ENCODE measurements at places on chromosomes 11 and 22.

- no peak for DNase-seq
These were observed 4.4 kb upstream of the FBXO3 start for GRCh38 chr11:33778675-33779074.

DNA sequence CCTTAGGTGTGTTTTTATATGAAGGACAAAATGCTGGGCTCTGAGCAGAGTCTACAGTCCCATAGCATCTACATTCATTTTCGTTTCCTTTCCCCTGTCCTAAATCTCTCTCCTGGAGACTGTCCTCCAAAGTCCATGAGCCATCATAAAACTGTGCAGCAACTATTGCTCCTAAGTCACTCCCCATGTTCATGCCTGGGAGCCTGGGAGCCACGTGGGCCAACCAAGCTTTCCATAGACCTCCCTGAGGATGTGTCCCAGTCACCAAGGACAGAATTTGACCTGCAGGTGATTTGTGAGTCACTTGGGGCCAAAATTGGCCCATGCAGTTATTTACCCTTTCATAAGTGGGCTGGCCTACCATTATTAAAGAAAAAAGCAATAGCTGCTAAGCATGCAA lies 28.7 kb downstream of the EHF start:
- no peak for DNase-seq

DNA sequence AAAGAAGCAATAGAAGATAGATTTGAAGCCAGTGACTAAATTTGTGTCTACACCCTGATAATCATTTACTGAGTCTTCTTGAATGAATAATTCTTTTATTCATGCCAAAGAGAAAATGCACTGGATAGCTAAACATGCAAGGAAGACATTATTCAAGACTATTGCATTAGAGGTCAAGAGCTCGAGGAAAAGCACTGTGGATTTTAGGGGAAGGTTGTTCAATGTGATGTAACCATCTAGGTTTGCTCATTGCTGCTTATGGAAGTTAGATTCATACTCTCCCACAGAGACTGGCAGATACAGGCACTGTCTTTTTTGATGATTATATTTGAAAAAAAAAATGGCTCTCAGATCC lies 682.1 kb downstream of the KCNA4 start:
- DNase-seq, result no peak

DNA sequence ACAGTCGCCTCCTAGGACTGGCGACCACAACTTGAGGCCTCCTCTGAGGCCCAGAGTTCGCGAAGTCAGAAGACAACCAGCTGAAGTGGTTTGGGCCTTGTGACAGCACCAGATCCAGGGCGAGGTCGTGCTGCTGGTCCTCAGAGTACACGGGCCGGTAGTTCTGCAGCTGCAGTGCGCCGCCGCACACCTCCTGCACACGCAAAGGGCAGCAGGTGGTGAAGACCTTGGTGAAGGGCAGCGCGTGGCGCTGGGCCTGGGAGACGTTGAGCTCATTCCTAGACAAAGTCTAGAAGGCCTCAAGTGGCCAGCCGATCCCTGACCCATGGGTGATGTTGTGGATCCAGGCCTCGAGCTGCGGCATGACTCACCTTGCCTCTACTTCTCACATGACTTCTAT lies 18.2 kb downstream of the CD3E start:
- DNase-seq, result no peak

DNA sequence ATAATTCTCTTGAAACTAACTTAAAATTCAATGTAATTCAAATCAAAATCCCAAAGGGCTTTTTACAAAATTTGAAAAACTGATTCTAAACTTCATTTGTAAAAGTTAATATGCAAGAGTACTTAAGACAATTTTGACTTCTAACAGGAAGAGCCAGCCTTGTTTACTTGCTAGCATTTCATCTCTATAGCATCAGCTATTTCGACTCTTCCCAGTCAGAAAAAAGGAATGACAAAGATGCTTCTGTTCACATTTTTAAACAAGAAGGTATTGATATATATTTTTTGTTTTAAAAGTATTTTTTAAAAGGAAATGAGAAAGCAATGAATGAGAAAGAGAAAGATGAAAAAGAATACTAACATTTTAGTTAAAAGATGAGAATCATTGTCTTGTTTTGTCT lies 16.4 kb downstream of the SLN start:
- no peak for DNase-seq

GRCh38 chr11:19912115-19912957 lies 199.7 kb downstream of the NAV2 start:
- DNase-seq, result no peak

DNA sequence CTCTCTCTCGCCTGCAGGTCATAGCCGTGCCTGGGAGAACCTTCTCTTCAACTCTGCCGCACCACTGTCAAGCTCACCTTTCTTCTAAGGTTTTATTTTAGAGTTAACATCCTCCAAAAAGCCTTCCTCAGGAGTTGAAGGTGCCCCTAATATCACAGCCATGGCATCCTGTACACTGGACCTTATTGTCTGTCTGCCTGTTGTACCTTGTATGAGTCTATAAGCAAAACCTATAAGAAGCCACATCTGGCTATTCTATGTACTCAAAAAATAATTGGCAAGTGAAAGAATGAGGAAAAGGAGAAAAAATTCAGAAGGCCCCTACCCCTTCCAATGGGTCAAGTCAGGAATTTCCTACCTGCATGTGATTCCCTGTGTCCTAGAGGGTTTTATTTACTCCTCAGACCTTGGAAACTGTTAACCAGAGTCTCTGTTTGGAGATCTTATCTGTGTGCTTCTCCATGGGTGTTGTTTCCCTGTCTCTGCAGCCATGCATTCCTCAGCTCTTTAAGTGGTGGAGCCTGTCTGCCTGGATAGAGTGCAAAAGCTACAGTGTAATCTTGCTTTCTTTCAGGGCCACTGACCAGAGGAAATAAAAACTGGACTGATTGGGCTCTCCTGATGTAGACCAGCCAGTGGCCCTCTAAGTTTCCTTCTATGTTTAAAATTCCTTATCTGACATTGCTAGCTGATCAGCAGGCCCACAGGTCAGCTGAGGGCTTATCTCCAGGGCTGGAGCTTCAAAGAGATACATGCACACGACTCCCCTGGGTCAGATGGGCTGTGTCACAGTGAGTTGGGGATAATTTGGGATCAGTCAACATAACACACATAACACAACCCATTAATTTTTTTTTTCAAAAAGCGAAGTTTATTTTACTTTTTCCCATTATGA lies 37.6 kb upstream of the TMEM135 start:
- DNase-seq, result no peak

- DNase-seq, result no peak
These were observed 166.3 kb downstream of the TMEM135 start for GRCh38 chr11:87203907-87204602.

GRCh38 chr11:94245121-94245520 lies 59.3 kb upstream of the IZUMO1R start:
- DNase-seq, result no peak

- no peak for DNase-seq
These were observed 76.9 kb downstream of the DKK3 start for GRCh38 chr11:11931461-11932055.

GRCh38 chr11:50078001-50078400 lies 45.3 kb downstream of the OR4C45 start:
- no peak for DNase-seq

GRCh38 chr11:111179184-111179910 lies 66.2 kb upstream of the POU2AF2 start:
- no peak for DNase-seq

GRCh38 chr11:111310088-111310487 lies 11.7 kb downstream of the POU2AF3 start:
- peak; percentile 76 for DNase-seq

GRCh38 chr11:112761911-112762706 lies 199.1 kb upstream of the NCAM1 start:
- no peak for DNase-seq

- DNase-seq, result no peak
These were observed 54.9 kb downstream of the CD82 start for GRCh38 chr11:44620328-44620725.

GRCh38 chr11:71171576-71171975 lies 80.8 kb downstream of the SHANK2 start:
- no peak for DNase-seq

- DNase-seq, result no peak
These were observed 9.8 kb downstream of the THAP12 start for GRCh38 chr11:76371170-76371569.

DNA sequence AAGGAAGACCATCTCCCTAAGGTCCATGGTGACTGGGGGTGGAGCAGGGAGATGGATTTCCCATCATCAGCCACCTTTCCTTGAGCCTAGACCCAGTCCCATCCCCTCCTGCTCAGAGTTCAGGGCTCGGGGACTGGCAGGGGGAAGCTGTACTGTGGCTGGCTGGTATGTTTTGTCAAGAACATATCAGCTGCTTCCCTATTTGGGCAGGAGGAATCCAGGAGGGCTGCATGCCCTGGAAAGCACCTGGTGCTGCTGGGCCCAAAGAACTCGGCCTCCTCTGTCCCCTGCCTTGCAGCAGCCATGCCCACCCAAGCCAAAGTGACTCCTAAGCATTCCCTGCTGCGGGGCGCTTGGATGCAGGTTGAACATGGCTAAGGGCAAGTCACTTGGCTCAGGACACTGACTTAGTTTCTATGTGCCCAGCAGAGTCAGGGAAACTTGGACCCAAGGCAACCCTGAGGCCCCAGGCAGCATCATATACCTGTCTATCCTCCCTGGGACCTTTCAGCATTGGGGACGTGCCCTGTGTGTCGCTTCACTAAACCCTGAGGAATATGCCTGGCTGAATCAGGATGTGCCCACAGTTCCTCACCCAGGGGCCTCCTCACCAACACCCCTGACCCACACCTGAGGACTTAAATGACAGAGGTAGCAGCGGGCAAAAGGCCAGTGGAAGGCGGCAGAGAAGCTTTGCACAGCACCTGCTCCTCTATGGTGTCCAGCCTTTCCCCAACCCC lies 43.1 kb downstream of the BUD13 start:
- DNase-seq, result no peak

GRCh38 chr11:62737196-62737595 lies 8.9 kb downstream of the TTC9C start:
- no peak for DNase-seq

- DNase-seq, result no peak
These were observed 26.7 kb downstream of the SERGEF start for GRCh38 chr11:17986007-17986710.

DNA sequence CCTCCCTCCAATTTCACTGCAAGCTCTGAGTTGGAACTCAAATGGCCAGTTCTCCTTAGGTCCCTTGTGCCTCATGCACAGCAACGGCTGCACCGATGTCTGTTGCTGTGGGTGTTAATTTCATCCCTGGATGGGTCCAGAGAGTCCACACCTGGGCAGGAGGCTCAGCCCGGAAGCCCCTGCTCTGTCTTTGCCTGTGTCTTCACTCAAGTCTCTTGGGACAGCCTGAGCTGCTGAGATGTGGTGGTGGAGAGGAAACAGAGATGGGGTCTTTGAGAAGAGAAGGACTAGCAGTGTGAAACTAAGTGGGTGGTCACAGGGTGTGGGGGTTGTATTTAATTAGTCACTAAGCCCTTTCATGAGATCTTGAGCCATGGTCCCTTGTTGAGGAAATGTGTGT lies 109.3 kb downstream of the NECTIN1 start:
- no peak for DNase-seq

DNA sequence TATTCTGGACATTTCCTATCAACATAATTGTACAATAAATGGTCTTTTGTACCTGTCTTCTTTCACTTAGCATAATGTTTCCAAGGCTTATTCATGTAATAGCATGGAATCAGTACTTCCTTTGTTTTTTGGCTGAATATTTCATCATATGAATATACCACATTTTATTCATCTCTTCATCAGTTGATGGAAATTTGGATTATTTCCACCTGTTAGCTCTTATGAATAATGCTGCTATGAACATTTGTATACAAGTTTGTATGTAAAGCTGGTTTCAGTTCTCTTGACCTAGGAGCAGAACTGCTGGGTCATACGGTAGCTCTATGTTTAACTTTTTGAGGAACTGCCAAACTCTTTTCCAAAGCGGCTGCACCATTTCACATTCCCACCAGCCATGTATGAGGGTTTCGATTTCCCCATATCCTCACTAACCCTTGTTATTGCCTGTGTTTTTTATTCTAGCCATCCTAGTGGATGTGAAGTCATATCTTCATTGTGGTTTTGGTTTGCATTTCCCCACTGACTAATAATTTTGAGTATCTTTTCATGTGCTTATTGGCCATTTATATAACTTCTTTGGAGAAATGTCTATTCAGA lies 20.9 kb downstream of the EXT2 start:
- no peak for DNase-seq

DNA sequence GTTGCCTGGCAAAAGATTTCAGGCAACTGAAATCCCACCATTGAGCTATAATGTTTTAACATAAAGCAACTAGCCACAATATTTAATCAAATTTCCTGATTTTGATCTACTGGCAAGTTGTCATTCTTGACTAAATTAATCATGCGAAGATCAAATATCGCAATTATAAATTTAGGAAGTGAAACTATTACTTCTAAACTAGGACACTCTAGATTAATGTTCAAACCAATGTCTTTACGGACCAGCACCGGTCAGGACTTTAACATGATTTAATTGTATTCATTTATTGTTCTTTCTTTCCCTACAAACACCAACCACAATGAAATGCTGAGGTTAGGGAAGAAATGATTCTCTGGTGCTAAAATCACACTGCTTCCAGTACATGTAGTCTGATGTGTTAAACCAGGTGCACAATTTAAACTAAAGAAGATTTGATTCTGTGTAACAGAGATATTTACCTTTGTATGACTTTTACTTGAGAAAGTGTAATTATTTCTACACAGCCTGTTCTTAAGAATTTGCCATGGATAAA lies 14.9 kb downstream of the GAS2 start:
- no peak for DNase-seq

GRCh38 chr11:86335131-86335767 lies 33.2 kb downstream of the HIKESHI start:
- no peak for DNase-seq

- DNase-seq, result no peak
These were observed 39.3 kb downstream of the PDGFB start for GRCh38 chr22:39205344-39206021.

DNA sequence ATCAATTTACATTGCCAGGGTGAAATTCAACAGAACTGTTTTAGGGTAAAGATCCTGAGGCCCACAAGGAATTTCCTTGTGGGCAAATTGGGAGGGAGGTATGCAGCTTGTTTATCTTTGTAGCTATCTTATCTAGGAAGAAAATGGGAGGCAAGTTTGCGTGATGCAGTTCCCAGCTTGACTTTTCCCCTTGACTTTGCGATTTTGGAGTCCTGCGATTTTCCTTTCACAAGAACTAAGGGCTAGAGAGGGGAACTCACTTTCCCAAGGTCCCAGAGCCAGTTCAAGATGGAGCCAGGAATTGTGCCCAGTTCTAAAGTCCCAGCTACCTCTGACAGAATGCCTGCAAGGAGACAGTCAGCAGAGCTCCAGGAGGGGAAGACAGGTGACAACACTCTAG lies 30.7 kb downstream of the RIBC2 start:
- no peak for DNase-seq

- DNase-seq, result no peak
These were observed 44.8 kb downstream of the SHANK2 start for GRCh38 chr11:71207563-71207962.

GRCh38 chr11:108708173-108708572 lies 43.3 kb downstream of the DDX10 start:
- DNase-seq, result no peak

All from NCI-H510A (cell line).